ENCODE measurements at places on chromosomes 12 and 14.

DNA sequence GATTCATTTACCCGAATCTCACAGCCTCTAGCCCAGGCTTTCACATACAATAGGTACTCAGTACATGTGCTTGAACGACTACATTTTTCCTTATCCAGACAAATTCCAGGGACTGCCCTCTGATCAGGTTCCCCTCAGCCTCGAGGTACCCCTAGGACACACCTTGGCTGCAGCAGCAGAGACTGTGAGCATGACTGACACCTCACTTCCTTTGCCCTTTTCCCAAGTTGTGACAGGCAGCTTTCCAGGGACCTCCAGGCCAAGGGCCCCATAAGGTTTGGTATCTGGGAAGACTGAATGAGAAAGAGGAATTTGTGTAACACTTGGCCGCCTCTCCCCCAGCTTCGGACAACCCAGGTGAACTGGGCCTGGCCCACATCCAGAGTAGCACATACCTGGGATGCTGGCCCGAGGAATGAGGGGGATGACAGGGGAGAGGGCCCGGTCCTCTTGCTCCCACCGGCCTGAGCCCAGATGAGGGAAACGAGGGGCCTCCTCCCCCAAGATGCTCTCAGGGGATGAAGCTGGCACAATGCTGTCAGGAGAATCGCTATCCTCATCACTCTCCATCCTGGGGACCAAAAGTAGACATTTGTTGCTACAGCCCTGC, 10.2 kb upstream of the PRKAG1 start:
- no peak for DNase-seq

DNA sequence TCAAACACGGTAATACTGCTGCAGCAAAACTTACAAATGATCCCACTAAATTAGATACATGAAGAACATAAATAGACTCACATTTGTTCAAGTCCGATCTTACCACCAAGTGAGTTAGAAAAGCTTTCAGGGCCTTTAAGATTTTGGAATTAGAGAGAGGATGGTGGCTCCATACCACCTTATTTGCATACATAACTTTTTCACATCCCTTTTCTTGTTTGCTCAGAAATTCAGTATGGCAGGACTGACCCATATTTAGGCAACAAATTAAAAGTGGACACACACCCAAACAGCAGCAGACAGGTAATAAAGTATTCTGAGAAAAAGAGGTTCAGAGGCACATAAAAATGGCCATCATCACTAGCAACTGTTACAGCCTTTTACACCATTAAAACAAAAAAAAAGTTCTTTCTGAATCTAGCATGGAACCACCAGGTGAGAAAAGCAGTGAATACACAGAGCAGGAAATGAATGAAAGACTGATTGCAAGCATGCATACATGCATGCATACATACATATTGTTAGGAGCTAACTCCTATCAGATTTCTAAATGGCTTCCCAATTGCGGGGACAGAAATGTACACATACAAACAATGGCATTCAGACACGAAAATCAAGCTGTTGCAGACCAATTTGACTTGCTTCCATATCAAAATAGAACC, 23.3 kb downstream of the STXBP6 start:
- no peak for DNase-seq

- DNase-seq, result no peak
Observed at GRCh38 chr12:58171914-58172313, 230.5 kb downstream of the ATP23 start.

DNA sequence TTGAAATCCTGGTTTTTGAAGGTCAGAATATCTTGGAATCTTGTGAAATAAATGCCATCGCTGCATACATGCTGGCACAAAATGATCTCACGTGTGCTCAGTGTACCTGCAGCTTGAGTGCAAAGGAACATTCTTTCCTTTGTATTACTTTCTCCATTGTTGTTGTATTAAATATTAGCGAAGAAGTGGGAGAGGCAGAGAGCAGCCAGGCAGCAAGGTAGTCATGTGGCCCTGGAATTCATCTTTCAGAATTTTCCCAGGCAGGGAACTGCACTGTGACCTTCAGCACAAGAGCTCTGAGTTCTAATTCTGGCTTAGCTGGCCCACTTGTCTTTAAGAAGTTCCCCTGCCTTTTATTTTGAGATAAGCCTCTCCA, 145.5 kb downstream of the PRKCH start:
- DNase-seq, result no peak

GRCh38 chr12:52380271-52380694, 5.2 kb downstream of the KRT84 start:
- DNase-seq, result peak; percentile 39

DNA sequence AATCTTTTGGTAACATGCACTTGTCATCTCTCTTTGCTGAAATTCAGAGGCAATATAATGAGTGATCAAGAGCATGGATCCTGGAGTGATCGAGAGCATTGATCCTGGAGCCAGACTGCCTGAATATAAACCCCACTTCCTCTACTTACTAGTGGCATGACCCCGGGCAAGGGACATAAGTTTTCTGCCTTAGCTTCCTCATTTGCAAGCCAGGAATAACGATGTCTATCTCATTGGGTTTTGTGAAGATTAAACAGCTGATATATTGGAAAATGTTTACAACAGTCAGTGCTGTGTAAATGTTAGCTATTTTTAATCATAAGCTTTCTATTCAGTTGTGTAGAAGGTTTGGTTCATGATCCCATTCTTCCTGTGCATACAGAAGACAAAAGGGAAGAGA, 2.4 kb upstream of the CSRNP2 start:
- no peak for DNase-seq

- peak; percentile 78 for DNase-seq
Observed at GRCh38 chr12:101839324-101840283, 8.8 kb upstream of the GNPTAB start.

DNA sequence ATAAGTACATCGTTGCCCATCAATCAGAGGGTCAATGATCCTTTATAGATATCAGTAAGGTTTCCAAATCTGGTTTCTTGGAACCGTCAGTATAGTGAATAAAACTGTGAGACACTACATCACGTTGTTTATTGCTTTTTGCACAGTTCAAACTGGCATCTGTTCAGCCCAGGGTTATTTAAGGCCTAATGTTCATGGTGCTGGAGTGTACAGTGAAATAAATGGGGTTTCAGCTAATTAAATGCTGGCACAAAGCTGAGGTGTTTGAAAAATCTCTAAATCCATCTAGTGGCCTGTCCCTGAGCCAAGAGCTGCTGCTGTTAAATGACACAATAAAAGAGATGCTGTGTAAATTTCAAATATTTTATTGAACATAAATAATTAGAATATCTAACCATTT, 69.9 kb downstream of the RPS29 start:
- no peak for DNase-seq

DNA sequence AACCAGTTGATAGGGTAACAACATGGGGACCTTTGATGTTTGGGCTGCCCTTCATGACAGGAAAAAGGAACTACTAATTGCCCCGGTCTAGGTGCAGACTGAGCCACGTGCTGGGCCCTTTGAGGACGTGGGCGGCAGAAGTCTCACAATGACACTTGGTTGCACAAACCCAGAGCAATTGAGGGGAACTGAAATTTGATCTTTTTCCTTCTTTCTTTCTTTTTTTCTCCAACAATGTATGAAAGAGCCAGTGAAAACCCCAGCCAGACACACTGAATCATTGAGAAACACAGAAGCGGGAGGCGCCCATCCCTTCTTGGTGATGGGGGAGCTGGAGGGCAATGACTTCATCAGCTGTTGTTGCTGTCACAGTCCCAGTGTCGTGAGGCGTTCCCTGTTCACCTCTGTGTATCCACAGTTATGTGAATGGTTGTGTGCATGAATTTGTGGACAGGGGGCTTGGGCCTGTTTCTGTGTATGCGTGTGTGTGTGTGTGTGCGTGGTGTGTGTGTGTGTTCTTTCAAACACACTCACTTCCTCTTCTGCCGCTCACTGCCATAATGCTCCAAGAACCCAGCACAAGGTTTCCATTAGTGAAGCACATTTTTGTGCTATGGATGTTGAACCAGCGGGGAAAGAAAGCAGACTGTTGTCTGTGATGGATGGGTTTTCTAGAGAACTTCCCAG, 137.5 kb upstream of the CCND2 start:
- DNase-seq, result peak; percentile 88

- no peak for DNase-seq
Observed at GRCh38 chr14:33430414-33431035, 491.8 kb downstream of the NPAS3 start.

DNA sequence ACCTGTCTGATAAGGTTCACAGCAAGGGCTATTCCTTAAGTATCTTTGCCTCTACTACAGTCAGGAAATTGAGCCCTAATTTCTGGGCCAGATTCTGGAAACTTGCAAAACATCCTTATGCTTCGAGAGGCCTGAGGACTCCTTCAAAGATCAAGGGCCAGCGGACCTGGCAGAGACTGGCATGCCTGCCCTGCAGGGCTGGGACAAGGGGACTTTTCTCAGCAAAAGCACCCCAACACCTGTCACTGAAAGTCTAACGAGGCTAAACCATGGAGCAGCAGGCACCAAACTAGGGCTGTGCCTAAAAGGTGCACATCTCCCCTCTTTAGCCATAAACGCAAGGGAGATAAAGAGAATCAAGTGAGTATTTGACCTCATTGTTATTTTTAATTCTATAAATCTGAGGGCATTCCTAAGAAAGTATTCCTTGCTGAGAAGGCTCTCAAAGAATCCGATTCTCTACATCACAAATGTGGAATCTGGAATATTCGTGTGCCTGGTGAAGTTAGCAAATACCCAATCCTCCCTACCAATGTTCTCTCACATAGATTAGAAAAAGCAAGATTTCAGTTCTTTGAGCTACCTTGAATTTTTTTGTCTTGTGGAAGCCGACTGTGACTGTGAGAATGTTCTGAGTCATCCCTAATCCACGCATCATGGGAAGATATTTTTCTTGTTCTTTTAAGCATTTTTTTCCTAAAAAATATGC, 328.2 kb upstream of the NOVA1 start:
- no peak for DNase-seq
